ENCODE measurements at places on chromosomes 3 and 15.

- no peak for DNase-seq
These were observed 47.8 kb downstream of the THBS1 start for GRCh38 chr15:39628546-39629257.

DNA sequence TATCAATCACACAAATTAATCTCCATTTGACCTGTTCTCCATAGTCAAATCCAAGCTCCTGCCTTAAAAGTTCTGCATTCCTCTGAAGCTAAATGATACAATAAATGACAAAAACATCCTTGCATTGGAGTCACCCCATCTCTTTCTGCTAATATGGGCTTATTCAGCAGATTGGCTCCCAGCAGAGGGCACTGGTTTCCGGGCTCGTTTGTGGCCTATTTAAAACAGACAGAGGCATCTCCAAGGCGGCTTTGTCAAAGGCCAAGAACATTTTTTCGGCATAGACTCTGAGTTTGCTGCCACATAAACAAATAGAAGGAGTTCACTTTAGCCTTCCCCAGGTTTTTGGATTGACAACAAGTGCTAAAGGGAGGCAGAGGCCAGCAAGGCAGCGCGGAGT, 204.4 kb upstream of the RASGRP1 start:
- no peak for DNase-seq

DNA sequence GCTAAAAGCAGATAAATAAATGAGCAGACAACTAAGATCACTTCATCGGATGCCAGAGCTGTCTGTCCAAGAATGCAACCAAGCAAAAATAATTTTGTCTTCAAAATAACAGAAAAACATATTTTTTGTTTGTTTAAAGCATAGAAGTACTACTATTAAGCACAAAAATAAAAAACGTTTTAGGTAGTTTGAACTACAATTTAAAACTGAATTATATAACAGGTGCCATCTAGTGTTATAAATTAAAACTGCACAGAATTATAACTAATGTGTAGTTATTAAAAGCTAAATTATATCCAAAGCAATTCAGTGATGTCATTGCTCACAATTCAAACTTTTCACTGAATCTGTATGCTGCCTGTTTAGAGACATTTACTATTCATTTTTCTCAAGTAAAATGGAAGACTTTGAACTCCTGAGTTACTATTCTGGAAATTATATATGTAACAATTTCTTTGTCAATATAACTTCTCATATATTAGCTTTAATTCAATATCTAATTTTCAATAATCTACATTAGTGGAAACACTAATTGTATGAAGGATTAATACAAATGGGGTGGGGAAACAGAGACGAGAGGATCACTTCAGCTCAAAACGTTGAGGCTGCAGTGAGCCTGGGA, 29.5 kb downstream of the LINS1 start:
- DNase-seq: no peak

GRCh38 chr3:61808526-61808925, 247.2 kb downstream of the PTPRG start:
- DNase-seq: no peak

- DNase-seq: no peak
These were observed 548.0 kb upstream of the CCDC54 start for GRCh38 chr3:106829206-106829605.

DNA sequence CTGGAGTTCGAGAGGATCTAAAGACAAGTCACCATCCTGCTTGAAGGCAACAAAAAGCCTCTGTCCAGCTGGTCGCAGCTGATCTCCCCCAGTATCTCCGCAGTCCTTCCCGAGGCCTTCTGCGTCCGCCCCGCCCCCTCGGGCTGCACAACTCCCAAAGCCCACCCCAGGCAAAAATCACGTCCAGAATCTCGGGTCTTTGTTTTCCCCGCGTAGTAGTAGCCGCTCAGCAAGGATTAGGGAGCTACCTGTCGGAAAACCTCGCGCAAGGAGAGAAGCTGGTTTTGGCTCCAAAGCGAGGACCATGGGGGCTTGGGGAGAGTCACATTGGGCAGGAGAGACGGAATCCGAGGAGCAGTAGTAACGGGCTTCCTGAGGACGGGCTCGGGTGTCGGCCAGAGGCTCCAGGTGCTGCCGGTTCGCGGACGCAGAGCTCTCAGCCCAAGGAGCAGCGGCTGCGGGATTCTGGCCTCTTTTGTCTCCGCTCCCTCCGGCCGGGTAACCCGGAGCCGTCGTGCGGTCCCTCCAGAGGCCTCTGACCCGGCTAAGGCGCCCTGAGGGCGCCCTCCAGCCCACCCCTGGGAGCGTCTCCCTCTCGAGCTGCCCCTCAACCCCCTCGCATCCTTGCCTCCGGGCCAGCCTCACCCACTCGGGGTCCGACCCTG, 401 bp downstream of the ZSCAN29 start:
- DNase-seq: peak; percentile 2

DNA sequence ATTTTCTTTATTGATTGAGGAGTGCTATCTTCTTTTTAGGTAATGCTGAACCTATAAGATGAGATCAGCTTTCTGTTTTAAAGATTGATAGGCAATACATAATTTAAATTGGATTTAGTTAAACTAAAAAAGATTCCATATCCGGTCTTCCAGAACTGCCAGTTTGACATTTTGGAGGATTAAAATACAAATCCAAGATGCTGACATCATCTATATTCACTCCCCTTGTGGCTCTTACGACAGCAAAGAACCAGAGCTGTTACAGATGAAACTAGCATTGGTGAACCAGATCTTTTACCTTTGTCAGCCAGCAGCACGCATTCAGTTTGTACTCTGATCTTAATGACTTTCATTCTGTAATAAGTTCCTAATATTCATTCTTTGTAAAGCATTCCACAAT, 218.7 kb downstream of the ZIC4 start:
- no peak for DNase-seq

DNA sequence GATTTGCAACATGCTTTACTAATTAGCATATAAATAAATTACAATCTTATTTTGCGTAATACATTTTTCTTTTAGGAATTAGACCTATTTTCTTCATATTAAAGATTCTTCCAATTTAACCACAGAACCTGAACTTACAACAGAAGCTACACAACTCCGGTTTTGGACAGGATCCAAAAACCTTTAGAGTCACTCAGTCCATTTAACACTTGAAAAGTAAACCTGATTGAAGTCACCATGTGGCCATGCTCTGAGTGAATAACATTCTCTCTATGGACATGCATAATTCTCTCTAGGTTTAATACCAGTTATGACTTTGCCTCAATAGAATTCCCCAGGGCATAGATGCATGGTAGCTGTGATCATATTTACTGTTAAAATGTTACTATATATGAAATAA, 751.0 kb downstream of the VGLL3 start:
- DNase-seq: no peak

DNA sequence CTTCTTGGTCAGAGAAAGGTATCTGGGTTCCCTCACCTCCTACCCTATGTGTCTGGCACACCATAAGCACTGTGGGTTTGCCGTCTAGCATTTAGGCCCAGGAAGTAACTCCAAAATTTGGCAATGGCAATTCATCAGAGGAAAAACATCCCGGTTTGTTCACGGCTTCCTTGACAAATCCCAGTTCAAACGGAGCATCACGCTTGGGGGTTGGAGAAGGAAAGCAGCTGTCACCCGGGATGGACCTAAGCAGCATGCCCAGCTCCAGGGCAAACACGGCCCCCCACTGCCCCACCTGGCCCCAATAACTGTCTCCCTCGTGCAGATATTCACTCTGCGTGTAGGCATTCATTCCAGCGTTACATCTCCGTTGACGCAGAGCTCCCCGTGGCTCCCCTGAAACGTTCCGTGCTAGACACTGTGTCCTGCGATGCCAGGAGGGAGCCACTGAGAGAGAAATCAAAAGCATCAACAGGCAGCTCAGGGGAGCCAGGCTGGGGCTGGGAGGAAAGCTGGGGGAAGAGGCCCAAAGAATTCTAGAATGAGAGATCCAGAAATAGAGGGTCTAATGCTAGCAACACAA, 41.4 kb downstream of the NTRK3 start:
- DNase-seq: no peak

DNA sequence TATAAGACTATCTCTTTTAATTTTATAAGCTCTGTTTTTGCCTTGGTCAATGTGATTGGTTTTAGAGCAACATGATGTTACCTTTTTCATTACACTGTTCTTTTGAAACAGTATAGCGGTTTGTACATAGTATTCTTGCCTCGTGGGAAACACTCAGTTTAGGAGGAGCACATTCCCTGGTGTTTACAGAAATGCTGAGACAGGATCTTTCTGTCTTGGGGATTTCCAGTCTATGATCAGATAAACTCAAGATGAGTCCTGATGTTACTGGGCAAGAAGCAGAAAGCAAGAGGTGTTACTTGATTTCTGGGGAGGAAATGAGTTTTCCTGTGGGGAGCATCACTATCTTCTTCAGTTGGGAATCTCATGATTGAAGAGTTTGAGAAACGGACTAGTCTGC, 2.5 kb downstream of the TMEM266 start:
- DNase-seq: no peak

All from activated T-helper 9 cell treated with anti-CD3 and anti-CD28 coated beads, Interleukin-2, amount 50 U/mL, for 16 hours (primary cell).